ENCODE measurements at places on chromosomes 6 and 20. TPM values are rescaled to one million over a fixed set of nuclear protein-coding genes. Genes with fewer than 3 reads are reported as not detected.

The EDN3 gene
- polyA plus RNA-seq = not detected

The DHX16 gene
- polyA plus RNA-seq = 10.1 TPM

The ESF1 gene
- 7.3 TPM for polyA plus RNA-seq

The IER3 gene
- 6.9 TPM for polyA plus RNA-seq

The PACRG gene
- 1.1 TPM for polyA plus RNA-seq

- no peak for DNase-seq
- H3K27me3 ChIP-seq = no peaks in the 10 kb centered on the region
- peaks cover 6% of the 10 kb centered on the region for H3K36me3 ChIP-seq
These were observed 29.2 kb downstream of the MBOAT1 start for GRCh38 chr6:20182926-20183521.

DNA sequence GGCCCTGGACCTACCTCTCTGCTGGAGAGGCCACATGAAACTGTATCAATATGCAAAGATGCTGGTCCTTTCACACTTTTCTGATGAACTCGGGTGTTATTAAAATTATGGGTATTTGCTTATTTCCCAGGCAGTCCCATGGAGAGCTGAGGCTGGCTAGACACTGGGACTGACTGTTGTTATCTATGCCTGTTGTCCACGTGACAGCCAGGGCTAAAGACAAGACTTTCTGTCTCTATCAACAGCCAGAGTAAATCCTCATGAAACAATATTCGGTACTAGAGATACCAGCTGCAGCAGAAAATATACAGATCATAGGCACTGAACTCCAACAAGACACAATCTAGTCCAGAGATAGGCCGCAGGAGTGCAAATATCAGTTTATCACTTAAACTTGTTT, 236.4 kb downstream of the FOXA2 start:
- H3K27me3 ChIP-seq = no peaks in the 10 kb centered on the region
- H3K4me1 ChIP-seq = no peaks in the 10 kb centered on the region
- no peaks in the 10 kb centered on the region for H3K36me3 ChIP-seq
- no peak overlapping the region for H3K27ac ChIP-seq
- no peak overlapping the region for H3K4me3 ChIP-seq
- no peak for DNase-seq

DNA sequence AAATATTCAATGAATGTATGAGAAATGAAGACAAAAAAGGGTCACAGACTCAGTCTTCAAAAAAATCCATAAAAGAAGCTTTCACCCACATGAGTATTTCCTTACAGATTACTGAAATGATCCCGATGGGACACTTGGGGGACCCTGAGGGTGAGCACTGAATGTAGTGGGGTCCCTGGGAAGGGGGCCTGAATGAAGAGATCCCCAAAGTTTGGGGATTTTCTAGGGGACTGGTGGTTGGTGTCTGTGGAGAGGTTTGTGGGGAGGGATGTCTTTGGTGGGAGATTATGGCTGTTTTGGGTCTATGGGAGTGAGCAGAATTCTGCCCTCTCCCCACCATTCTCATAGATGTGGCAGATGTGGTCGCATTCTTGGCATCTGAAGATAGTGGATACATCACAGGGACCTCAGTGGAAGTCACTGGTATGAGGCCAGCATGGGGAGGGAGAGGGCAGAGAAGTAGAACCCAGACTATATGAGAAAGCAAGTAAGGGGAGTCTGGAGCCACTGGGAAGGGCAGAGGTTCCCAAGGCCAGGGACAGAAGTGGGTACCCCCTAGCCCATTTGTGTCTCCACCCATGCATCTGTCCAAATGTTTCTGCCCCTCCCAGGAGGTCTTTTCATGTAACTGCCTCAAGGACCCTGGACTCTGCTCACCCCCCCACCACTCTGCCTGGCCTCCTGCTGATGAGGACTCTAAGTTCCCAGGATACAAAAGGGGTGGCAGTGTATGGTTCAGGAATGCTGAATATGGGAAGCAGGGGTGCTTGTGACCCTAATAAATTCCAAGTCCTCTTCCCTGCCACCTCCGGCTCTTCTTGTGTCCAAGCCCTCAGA, 1.8 kb downstream of the HSD17B8 start:
- H3K27ac ChIP-seq = no peak overlapping the region
- H3K36me3 ChIP-seq = peaks cover 22% of the 10 kb centered on the region
- H3K4me1 ChIP-seq = peaks cover 38% of the 10 kb centered on the region

DNA sequence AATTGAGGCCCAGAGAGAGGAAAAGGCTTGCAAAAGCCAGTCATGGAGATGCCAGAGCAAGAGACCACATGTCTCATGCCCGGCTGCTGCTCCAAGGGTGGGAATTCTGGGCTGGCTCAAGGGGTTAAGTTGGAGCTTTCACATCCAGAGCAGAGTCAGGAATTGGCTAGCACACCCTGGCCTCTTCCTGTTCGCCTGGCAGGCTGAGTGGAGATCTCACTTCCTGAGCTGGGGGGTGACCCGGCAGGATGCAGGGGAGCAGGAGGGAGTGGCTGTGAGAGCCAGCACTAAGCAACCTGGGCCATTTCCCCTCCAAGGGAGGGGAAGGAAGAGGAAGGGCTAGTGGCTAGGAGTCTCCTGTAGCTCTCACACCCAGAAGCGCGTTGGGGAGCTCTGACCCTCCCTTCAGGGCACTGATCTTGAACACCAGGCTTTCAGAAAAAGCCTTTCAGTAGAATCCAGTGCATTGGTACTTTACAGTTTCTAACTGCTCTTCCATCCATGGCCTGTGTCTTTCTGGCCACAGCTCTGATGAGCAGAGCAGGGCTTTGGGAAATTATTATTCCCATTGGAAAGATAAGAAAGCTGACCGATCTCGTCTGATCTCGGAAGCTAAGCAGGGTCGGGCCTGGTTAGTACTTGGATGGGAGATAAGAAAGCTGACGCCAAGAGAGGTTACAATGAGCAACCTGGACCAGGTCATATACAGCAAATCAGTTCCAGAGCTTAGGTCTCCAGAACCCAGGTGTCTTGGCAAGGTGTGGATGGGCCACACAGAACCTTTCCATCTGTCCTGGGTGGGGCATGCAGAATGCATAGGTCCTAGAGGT, 2.2 kb upstream of the CCM2L start:
- H3K36me3 ChIP-seq = no peaks in the 10 kb centered on the region
- H3K4me1 ChIP-seq = no peaks in the 10 kb centered on the region
- DNase-seq = no peak
- H3K4me3 ChIP-seq = no peak overlapping the region

GRCh38 chr6:156379392-156380289, 397.5 kb upstream of the ARID1B start:
- no peaks in the 10 kb centered on the region for H3K4me1 ChIP-seq
- no peak overlapping the region for H3K27ac ChIP-seq
- H3K27me3 ChIP-seq = no peaks in the 10 kb centered on the region
- DNase-seq = no peak

DNA sequence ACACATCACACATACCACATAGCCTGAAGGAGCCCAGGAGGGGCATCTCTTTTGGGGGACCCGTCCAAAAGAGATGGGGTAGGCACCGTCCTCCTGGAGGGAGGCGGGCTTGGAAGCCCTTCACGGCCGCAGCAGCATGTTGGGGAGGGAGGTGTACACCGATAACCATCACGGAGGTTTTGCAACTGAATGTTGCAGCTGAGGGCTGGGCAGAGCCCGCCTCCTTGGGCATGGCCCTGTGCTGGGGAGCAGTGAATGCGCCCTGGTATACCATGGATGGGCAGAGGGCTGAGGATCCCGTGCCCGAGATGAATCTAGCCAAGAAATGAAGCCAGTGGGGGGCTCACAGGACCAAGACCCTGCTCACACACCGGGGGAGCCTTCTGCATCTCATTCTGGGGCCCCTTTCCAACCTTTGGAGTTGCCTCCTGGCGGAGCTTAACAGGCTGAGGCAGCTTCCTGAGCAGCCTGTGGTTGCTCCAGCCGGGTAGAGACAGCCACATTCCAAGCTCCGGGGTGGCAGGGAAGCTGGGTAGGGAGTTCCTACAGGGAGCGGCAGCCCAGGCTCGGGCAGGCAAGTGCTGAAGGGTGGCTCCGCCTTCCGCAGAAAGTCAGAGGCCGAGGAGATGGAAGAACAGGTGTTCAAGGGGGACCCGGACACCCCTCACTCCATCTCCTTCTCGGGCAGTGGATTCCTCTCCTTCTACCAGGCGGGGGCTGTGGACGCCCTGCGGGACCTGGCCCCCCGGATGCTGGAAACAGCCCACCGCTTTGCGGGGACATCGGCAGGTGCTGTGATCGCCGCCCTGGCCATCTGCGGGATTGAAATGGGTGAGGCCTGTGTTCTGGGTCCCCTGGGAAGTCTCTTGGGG, at the start of gene PNPLA1:
PNPLA1 (plus strand) TSS at position 227 of the 872 bp plus-strand sequence; CDS start at position 627, 400 bp downstream.
- no peak for DNase-seq
- peaks cover 2% of the 10 kb centered on the region for H3K4me1 ChIP-seq
- peaks cover 6% of the 10 kb centered on the region for H3K27me3 ChIP-seq
- no peaks in the 10 kb centered on the region for H3K36me3 ChIP-seq
- no peak within 1 kb of the TSS for H3K27ac ChIP-seq
- H3K4me3 ChIP-seq = no peak within 1 kb of the TSS

DNA sequence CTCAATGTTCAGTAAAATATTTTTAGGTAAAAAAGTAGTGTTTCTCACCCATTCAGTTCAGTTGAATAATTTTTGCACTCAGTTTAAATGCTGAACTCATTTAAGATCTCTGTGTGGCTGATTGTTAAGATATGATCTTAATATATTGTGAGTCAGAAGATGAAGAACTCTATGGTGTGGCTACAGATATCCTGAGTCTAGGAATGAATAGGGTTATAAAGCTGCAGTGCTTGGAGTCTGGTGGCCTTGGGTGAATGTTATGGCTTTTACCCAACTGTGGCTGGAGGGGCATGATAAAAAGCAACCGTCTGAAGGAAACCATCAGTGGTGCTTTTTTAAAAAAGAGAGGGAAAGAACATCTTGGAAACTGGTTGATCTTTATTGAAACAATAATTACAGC, 65.9 kb downstream of the CCN2 start:
- no peaks in the 10 kb centered on the region for H3K4me1 ChIP-seq
- no peak for DNase-seq
- H3K27ac ChIP-seq = no peak overlapping the region
- H3K36me3 ChIP-seq = peaks cover 68% of the 10 kb centered on the region
- no peak overlapping the region for H3K4me3 ChIP-seq

DNA sequence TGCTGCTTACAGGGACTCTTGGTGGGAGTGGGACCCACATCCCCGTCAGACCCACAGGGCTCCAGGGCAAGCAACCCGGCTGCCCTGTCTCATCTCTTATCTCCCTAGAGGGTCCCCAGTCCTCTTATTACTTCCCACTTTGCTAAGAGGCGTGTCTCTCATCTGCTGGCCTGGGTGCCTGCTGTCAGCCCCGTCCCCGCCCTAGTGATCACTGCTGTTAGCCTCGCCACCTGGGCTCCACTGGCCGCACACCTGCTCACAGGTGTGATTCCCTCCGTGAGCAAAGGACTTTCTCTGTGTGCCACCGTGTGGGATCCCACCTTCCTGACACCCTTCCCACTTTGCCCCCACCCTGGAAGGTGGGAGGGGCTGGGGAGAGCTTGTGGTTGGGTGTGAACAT, 57.6 kb downstream of the TCP11 start:
- H3K27ac ChIP-seq = no peak overlapping the region
- DNase-seq = no peak
- peaks cover 12% of the 10 kb centered on the region for H3K36me3 ChIP-seq
- no peaks in the 10 kb centered on the region for H3K27me3 ChIP-seq
- H3K4me1 ChIP-seq = peaks cover 2% of the 10 kb centered on the region
- no peak overlapping the region for H3K4me3 ChIP-seq

DNA sequence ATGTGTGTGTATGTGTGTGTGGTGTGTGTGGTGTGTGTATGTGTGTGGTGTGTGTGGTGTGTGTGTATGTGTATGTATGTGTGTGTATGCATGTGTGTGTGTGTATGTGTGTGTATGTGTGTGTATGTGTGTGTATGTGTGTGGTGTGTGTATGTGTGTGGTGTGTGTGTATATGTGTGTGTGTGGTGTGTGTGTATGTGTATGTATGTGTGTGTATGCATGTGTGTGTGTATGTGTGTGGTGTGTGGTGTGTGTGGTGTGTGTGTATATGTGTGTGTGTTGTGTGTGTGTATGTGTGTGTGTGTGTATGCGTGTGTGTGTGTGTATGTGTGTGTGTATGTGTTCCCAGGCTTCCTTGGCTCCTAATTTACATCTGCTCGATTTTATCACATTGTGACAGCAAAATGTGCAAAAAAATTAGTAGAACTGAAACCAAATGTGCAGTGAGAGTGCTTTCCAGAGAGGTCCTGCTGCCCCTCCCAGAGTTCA, 234.5 kb downstream of the BMP7 start:
- no peak for DNase-seq
- no peaks in the 10 kb centered on the region for H3K36me3 ChIP-seq
- H3K27me3 ChIP-seq = peaks cover 3% of the 10 kb centered on the region

- no peaks in the 10 kb centered on the region for H3K27me3 ChIP-seq
- H3K4me1 ChIP-seq = no peaks in the 10 kb centered on the region
- no peaks in the 10 kb centered on the region for H3K36me3 ChIP-seq
- H3K4me3 ChIP-seq = no peak overlapping the region
These were observed 270.7 kb upstream of the TAB2 start for GRCh38 chr6:149046822-149047246.

GRCh38 chr6:87742106-87742505, 40.1 kb upstream of the AKIRIN2 start:
- no peak overlapping the region for H3K4me3 ChIP-seq
- no peaks in the 10 kb centered on the region for H3K27me3 ChIP-seq

DNA sequence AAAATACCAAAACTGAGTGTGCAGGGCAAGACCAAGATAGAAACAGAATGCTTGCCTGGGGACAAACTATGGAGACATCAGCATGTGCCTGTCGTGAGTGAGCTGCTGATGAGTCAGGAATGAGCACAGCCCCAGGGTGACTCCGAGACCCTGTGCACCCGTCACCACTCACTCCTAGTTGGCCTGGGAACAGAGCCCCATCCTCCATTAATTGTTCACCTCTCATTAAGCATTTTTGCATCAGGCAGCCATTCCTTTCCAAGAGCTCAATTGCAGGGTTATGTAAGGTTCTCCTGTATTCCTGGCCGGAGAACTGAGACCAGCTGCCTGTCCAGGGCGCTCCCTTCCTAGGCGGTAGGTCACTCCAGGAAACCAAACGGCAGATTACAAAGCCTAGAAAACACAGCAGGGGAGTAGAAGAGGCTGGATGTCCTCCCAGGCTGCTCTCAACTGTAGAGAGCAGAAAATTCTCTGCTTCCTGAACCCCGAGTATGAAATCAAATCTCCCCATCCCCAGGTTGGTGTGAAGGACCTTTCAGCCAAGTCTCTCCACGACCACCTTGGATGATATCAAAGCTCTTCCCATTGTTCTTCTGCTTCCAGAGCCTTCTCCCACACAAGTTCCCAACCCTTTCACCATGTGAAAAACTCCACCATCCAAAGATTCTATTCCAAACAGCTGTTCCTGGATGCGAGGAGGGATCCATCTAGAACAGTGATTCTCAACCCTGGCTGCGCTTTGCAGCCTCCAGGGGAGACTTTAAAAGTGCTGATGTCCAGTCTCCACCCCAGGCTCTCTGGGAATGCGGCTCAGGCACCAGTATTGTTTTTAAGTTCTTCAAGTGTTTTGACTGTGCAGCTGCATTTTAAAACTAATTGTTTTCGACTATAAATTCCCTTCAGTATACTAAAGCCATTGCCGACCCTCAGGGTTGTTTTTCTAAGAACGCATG, 532.6 kb upstream of the JARID2 start:
- no peak overlapping the region for H3K27ac ChIP-seq
- no peak overlapping the region for H3K4me3 ChIP-seq
- H3K27me3 ChIP-seq = no peaks in the 10 kb centered on the region

GRCh38 chr20:58146746-58147140, 81.7 kb downstream of the ANKRD60 start:
- no peaks in the 10 kb centered on the region for H3K36me3 ChIP-seq
- DNase-seq = no peak
- no peak overlapping the region for H3K27ac ChIP-seq
- H3K4me1 ChIP-seq = no peaks in the 10 kb centered on the region
- H3K27me3 ChIP-seq = no peaks in the 10 kb centered on the region

All from liver (tissue), 10 donors.